ENCODE measurements at places on chromosomes 12 and 14.

DNA sequence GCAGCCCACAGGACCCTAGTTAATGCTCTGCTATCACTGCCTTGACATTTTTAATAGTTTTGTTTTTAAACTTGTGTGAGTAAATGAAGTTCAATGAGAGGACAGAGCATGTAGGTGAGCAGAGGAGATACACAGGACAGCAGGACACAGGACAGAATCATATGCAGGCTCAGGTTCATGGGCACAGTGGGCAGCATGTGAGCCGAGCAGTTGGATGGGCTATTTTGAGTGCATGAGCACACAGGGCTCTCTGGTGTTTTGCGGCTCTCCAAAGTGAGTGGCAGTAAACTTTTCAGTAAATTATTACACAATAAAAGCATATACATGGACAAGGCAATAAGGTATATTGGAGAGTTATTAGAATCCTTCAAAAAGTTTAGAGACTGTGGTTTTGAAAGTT is 189.7 kb upstream of the OR4E1 start:
- DNase-seq, result no peak

- no peak for DNase-seq
Measured at GRCh38 chr14:72888192-72888591, 5.7 kb downstream of the DPF3 start.

- DNase-seq, result no peak
Measured at GRCh38 chr14:61453103-61453767, 131.9 kb downstream of the PRKCH start.

DNA sequence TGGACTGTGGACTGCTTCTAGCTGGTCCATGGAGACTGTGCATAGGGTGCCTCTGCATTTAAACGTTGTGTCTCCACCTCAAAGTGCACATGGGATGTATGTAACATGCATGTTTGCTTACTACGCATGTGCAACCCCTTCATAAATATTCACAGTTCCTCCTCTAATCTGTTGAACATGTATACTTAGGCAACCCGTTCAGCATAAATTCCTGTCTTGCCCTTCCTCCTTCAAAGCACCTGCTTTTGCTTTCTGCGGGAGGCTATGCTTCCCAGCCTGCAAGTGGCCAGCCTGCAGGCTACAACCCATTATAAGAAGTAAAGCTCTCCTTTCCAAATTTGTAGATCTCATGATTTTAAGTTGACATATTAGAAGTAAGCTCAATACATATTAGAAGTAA is 33.0 kb upstream of the OVCH1 start:
- DNase-seq, result no peak

DNA sequence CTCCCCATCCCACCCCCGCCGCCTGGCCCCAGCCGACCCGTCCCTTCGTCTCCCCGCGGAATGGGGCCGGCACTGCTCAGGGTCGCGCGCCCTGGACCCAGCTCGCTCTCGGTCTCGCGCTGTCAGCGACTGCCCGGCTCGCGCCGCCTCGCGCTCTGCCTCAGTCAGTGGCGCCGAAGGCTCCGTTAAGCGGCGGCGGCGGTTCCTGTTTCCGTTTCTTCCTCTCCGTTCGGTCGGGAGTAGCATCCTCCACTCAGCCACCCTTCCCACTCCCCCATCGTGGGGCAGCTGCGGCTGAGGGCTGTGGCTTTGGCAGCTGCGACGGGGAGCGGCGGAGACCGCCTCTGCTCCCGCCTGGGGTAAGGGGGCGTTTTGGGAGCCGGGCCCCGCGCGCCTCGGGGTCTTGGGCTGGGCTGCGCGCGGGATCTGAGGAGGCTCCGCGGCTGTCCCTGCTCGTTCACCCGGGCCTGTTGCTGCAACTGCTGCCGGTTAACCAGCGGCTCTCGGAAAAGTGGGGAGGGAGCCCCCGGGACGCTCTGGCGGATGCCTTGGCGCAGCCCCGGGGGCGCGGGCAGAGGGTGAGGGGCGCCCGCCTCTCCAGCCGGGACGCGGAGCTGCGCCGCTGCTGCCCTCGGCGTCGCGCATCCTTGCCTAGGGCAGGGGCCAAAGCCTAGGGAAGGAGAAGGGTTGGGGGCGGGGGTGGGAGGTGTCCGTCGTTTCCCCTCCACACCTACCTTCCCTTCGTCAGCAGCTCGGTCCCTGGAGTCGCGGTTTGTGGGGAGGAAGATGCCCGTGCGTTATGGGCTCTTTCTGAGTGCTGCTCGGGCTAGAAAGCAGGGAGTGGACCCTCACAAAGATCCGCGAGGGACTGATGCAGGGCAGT is 567 bp downstream of the FUT8 start:
- DNase-seq, result no peak

Data from cerebellar nuclear complex (tissue), 1 donor.